ENCODE measurements at places on chromosomes 7 and 10. TPM values are rescaled to one million over a fixed set of nuclear protein-coding genes. Genes with fewer than 3 reads are reported as not detected.

MYL10 gene
- total RNA-seq = not detected

FAM221A gene
- total RNA-seq = 6.4 TPM

ATOH7 gene
- total RNA-seq = not detected

DNA sequence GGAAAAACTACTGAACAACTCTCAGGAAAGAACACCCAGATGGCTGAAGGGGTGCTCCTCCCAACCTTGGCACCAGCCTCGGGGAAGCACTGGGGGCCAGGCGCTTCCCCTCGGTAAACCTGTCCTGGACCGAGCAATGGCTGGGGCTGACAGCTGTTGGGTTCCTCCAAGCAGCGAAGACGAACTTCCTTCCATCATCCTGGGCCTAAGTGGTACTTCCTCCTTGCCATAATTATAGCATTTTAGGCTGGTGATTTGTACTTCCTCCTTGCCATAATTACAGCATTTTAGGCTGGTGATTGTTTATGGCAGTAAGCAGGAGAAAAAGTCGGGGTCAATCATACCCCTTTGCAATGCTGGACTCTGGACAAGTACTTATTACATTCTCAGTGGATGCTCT, 69.3 kb downstream of the MYOF start:
- DNase-seq = no peak

DNA sequence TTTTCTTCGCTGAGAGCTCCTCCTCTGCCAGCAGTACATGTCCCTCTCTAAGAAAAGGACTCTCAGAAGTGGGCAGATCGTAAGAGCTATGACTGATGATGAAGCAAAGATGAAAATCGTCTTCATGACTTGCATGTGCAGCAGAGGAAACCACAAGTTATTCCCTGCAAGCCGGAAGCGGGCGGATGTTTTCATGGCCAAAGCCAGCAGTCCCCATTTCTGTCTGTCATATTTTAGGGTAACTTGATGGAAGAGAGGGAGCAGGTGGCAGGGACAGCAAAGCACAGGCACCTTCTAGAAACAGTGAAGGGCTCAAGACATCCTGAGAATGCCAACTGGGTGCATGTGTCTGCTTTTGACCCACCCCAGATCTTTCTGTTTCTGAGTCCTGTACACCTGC, 19.9 kb downstream of the KLF6 start:
- no peak for DNase-seq

DNA sequence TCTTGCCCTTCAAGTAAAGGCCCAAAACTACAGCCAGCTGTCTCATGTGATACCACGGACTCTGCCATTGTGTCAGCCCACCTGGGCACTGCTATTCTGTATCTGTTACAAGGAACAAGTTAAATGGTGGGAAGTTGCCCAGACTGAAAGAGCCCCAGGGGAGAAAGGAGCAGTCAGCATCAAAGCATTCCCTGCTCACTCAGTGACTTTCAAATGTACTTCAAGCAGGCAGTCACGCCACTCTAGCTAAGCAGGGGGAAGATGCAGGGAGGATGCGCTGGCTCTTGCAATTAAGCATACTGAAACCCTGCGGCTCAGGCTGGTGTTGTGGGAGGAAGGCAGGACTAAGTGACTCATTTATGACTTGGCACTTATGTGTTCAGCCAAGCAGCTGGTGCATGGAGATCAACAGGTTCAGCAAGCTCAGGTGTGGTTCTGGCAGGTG, 1249.6 kb downstream of the TYW1 start:
- no peak for DNase-seq

- DNase-seq = no peak
Observed at GRCh38 chr7:139682136-139683013, 95.4 kb downstream of the HIPK2 start.

Measured in uterus (tissue), 4 donors.